Stimulated activated CD4-positive, alpha-beta T cell treated with anti-CD3 and anti-CD28 coated beads, Interleukin-4, amount 100 ng/mL, for 1 hour (primary cell): ENCODE measurements at places on chromosomes 1 and 21.
A peak's percentile ranks its signal among the peaks of the same experiment; 100 is the strongest.

DNA sequence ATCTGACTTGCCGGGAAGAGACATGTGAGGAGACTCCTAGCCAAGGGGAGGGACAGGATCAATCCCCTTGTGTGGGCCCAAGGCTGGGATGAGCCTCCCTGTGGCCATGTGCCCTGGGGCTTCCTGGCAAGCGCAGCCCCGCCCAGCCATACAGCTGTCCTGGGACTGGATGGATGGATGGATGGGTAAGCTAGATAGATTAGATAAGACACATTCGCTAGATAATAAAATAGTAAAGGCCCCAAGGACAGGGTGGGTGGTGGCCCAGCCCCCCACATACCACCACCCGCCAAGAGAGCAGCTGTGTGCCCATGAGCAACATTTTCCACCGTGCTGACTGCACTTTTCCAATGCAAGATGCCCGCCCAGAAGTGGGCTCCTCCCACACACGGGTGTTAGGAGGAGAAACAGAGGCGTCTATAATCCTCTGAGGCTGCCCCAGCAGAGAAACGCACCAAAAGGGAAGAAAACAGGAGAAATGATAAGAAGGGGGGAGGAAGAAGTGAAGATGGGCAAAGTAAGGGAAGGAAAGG is 25.1 kb downstream of the ZBTB17 start:
- peak; percentile 76 for DNase-seq

DNA sequence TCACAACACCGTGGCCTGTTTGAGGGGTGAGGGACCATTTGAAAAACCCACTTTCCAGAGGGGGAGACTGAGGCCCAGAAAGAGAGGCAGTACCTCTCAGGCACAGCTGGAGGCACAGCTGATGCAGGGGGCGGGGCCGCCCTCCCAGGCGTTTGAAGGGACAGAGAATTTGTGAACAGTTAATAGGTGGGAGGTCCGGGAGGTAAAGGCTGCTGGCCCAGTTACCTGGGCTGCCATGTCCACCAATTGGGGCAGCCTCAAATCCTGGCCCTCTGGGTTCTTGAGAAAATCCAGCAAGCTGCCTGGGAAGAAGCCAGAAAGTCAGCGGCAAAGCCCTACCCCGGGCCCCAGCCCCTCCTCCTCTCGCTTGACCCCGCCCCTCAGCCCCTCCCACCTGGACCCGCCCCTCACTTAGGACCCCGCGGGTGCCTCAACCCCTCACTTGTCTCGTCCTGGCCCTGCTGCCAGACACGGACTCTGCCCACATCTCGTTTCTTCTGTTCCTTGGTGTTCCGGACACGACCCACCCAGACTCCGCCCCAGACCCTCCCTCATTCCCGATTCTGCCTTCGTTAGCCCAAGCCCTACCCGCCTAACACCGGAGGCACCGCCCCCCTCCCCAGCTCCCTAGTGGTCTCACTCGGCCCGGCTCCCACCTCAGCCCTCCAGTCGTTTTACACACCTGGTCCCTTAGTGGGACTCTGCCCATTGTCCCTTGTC is 10.8 kb upstream of the AHDC1 start:
- no peak for DNase-seq

- DNase-seq, result no peak
These were observed 145.6 kb downstream of the NFIA start for GRCh38 chr1:61227857-61228550.

GRCh38 chr1:22685591-22686059 is 25.0 kb upstream of the EPHB2 start:
- no peak for DNase-seq

- no peak for DNase-seq
These were observed 17.8 kb downstream of the PRKCZ start for GRCh38 chr1:2067981-2068380.

DNA sequence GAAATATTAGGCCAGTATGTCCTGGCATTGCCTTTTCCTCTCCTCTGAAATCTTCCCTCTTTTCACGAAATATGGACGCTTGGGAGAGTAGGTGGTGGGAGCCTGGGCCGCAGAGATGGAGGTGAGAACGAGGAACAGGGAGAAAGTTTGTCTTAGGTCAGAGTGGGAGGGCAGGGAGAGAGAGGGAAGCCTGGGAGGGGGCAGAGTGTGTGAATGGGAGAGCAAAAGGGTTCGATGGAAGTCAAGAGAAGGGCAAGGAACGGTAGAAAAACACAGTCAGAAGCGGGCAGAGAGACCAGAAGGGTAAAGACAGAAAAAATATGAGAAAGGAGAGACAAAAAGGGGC is 1.2 kb downstream of the TRABD2B start:
- DNase-seq, result no peak

DNA sequence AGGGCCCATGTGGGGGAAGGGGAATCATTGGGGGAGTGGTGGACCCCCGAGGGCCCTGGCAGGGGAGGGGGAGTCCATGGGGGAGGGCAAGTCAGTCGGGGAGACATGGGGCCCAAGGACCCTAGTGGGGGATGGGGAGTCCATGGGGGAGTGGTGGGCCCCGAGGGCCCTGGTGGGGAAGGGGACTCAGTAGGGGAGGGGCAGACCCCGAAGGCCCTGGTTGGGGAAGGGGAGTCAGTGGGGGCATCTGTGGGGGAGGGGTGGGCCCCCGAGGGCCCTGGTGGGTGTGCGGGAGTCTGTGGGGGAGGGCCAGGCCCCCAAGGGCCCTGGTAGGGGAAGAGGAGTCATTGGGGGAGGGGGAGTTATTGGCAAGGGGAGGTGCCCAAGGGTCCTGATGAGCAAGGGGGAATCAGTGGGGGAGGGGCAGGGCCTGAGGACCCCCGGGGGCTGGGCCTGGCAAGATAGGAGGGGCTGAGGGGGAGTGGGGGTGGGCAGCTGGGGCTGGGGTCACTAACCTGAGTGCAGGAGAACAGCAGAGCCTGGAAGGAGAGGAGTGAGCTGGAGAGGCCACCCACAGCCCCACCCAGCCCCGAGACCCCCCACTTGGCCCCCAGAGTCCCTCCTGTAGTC is 2.1 kb downstream of the MXRA8 start:
- DNase-seq, result no peak

DNA sequence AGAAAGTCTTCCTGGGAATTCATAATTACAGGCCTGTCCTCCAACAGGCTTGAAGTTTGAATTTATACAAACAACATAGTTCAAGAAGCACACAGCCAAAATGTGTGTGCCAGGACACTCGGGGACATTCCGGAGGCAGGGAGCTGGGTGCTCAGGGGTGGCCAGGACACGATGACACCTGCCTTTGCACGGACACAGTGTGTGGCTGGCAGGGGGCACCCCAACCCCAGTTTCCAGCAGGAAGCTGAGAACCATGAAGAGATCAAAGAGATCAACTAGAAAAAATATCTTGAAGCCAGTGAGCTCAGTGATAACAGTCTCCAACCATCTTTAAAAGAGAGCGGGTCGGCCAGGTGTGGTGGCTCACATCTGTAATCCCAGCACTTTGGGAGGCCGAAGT is 32.5 kb upstream of the TRAPPC10 start:
- DNase-seq, result no peak

DNA sequence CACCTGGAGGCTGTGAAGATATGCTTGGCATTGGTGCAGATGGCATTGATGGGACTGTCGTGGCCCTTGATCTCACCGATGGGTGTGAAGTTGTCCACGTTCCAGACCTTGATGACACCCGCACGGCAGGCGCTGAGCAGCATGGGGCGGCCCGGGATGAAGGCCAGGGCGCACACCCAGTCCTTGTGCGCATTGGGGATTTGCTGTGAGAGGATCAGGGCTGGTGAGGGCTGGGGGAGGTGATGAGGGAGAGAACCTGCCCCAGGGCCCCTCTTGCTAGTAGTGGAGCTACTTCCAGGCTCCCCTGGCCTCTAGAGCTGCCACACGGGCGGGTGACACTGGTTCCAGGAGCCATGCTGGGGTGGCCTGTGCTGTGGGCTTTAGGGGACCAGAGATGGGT is 48.8 kb downstream of the KIF21B start:
- DNase-seq, result no peak

DNA sequence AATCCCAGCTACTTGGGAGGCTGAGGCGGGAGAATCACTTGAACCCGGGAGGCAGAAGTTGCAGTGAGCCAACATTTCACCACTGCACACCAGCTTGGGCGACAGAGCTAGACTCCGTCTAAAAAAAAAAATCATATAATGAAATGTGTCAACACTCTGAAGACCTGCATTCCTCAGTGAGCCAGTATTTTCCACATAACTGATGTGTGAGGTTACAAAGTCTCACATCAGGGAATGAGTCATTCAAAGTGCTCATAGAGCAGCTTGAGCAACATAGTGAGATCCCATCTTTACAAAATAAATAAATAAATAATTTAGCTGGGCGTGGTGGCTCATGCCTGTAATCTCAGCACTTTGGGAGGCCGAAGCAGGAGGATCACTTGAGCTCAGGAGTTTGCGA is 65.5 kb downstream of the CASZ1 start:
- no peak for DNase-seq

- DNase-seq, result no peak
These were observed 13.4 kb upstream of the UAP1 start for GRCh38 chr1:162548170-162548569.

DNA sequence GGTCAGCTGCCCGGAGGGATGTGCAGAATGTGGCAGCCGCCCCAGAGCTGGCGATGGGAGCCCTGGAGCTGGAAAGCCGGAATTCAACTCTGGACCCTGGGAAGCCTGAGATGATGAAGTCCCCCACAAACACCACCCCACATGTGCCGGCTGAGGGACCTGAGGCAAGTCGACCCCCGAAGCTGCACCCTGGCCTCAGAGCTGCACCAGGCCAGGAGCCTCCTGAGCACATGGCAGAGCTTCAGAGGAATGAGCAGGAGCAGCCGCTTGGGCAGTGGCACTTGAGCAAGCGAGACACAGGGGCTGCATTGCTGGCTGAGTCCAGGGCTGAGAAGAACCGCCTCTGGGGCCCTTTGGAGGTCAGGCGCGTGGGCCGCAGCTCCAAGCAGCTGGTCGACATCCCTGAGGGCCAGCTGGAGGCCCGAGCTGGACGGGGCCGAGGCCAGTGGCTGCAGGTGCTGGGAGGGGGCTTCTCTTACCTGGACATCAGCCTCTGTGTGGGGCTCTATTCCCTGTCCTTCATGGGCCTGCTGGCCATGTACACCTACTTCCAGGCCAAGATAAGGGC is 33.5 kb upstream of the LHX4 start:
- no peak for DNase-seq

- no peak for DNase-seq
These were observed 63.1 kb upstream of the GPR88 start for GRCh38 chr1:100474834-100475233.

- DNase-seq, result no peak
These were observed 16.0 kb downstream of the ENO1 start for GRCh38 chr1:8862528-8862927.

GRCh38 chr1:64482720-64483119 is 12.8 kb downstream of the CACHD1 start:
- no peak for DNase-seq

DNA sequence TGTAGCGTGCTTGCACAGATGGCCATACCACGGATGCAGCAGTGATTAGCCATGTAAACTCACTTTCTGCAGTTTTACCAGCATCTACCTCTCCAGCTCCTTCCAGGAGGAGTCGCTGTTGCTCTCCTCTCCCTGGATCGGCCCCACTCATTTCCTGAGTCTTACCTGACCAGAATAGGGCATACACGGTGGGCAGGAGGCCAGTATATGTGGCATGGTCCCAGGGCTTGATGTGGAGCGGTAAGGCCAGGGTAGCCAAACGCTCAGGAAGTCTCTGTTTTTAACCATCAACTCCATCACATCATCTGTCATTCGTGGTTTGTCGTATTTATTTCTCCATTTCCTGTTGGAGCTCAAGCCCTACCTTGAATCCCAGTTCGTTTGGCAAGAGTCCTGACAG is 163.4 kb upstream of the USP24 start:
- peak; percentile 9 for DNase-seq

- no peak for DNase-seq
These were observed 105.3 kb upstream of the BEND5 start for GRCh38 chr1:48882020-48882419.

- DNase-seq, result no peak
These were observed 16.9 kb upstream of the VANGL1 start for GRCh38 chr1:115624859-115625258.

- peak; percentile 75 for DNase-seq
These were observed 6.9 kb downstream of the TNFRSF1B start for GRCh38 chr1:12173631-12174121.

- DNase-seq, result no peak
These were observed 25.3 kb upstream of the RRP15 start for GRCh38 chr1:218259800-218260199.

DNA sequence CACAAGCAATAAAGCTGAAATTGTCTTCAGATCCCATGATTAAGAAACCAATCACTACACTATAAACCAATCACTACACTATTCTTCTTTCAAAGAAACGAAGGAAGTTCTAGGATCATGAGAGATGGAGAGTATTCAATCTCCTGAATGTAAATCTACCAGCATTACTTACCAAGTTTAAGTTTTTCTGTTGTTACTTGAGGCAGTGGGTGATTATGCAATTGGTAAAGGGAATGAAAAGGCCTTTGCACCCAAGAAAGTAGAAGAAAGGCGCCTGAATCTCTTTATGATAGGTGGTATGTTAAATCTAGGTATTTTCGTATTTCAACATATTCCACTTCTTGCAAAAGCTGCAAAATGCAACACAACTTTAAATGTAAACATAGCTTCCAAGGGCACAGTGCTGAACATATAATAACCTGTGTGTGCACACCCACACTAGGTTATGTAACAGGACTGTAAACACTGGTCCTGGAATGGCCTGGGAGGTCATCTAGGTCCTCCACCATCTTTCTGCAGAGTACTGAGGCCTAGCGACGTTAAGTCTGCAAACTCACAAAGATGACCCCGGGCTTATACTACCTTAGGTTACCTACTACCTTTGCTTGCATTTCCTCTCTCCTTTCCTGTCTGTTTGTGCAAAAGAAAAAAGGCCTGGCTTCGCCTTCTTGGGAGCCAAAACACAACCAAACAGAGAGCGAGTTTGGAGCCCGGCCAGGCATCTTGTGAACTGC is 1.1 kb upstream of the UAP1 start:
- no peak for DNase-seq

- DNase-seq, result peak; percentile 73
These were observed 27.2 kb upstream of the EPS8L3 start for GRCh38 chr1:109790735-109791494.

GRCh38 chr1:62962901-62963776 is 179.2 kb downstream of the ATG4C start:
- no peak for DNase-seq

- no peak for DNase-seq
These were observed 32.4 kb downstream of the GREM2 start for GRCh38 chr1:240579511-240579910.

DNA sequence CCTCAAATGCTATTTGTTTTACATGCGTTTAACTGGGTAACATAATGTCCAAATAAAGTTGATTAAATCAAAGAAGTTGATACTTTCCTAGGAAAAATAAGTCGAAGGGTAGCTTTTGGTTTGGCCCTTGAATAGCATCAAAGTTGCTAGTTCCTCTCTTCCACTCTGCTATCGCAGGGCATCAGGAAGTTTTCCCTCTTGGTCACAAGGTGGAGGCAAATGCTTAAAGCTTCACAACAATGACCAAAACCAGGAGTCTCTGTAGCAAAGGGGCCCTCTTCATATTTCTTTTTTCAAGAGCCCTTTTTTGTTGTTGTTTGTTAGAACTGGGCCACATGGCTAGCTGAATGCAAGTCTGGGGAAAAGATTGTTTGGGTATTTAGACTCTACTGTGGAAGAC is 668.4 kb downstream of the KCNT2 start:
- DNase-seq, result no peak
